Retinal pigment epithelial cell (primary cell): ENCODE measurements at places on chromosomes 2 and 18.

DNA sequence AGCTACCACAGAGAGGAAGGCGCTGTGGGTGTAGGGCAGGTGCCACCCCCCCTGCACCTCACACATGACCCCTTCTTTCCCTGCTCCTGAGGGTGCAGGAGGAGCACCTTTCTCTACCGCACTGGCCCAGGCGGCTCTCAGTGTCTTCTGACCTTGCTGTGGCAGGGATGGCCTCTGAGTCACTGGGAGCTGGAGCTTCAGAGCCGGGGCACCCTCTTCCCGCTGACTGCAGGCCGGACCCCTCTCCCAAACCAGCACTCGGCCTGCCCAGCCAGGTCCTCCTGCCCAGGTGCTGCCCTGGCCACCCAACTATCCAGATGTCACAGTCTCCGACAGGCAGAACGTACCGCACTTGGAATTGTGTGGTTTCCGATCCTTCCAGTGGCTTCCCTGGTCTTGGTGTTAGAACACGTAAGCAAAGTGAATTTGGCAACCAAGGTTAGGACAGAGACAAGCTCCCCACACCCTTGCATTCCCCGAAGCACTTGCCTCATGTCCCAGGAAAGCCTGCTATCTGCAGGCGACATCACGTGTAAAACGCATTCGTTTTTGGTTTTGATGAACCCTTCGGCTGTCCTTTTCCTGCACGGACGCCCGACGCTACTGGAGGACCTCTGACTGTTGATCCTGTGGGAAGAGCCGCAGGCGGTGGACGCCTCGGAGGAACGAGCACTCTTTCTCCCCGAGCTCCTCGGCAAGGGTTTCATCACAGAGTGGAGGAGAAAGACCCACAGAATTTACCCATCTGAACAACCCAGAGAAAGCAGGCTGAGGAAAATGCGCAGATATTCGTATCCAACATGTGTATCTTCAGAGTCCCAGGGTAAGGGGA, 24.7 kb upstream of the KCNG2 start:
- DNase-seq, result no peak

- DNase-seq, result no peak
Observed at GRCh38 chr2:226079671-226080181, 680.2 kb downstream of the NYAP2 start.

DNA sequence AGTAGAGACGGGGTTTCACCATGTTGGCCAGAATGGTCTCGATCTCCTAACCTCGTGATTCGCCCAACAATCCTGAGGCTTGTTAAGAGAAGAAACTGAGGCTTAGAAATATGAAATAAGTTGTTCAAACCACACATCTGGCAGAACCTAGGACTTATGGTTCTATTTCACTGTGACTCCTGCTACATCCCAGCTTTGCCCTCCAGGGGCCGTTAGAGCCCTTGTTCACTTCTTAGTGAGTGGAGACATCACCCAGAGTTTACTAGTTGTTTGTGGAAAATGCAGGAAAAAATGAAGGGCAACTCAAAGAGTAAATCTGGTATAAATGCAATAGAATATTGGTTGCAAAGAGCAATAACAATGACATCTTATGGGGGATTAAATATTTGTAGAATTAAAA, 43.9 kb downstream of the MARCHF4 start:
- no peak for DNase-seq

- no peak for DNase-seq
Observed at GRCh38 chr2:111634050-111634794, 249.8 kb downstream of the ANAPC1 start.

- no peak for DNase-seq
Observed at GRCh38 chr2:143893371-143893770, 626.5 kb downstream of the ZEB2 start.
